RWPE1 (cell line): ENCODE measurements at places on chromosomes 16 and 17.
A peak's percentile ranks its signal among the peaks of the same experiment; 100 is the strongest.

DNA sequence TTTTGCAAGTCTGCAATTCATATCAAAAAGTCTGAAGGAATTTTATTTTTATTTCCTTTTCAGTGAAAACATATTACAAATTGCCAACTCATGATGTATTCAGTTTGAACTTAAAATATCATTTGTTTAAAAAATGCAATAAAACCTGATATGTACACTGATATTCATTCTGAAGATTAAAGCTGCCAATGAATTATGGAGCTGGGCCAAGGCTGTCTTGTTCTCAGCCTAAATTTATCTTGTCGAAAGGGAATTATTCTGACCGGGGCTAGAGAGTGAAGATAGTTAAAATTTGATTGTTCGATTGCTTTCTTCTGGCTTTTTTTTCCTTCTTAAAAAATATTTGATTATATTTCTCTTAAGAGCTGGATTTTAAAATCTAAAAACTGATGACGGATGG lies 54.0 kb upstream of the RBFOX1 start:
- no peak for DNase-seq

DNA sequence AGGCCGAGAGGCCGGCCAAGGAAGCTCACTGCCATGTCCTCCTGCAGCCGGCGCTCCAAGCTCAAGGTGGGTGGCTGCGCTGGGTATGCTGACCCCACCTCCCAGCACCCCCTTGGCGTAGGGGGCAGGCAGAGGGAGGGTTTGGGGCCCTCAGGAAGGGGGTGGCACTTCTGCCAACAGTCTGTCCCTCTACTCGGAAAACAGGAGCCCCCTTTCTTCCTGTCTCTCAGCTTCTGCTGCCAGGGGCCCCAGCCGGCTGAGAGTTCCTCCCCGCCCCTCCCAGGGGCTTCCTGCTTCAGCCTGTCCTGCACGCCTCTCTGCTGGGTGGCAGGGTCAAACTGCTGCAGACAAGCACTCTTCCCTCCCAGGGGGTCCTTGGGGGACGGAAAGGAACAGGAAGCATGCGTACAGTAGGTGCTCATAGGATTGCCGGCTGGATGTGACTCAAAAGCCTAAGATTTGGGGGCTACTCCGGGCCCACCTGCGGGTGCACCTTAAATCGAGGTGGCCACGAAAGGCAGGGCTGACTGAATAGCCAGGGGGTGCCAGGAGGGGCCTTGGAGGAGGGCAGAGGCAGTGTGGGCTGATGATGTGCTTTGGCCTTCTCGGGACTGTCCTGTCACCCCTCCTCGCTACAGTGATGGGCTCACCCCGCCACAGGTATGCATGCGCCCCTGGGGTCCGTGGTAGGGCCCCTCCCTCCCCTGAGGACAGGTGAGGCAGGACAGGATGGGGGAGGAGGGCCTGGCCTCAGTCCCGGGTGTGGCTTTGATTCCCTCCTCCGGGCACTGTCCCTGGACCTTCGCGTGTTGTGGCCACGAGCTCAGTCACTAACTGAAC lies 4.0 kb downstream of the CBX2 start:
- no peak for DNase-seq

GRCh38 chr17:73924114-73924908 lies 279.2 kb upstream of the RPL38 start:
- DNase-seq: no peak

GRCh38 chr17:46159686-46160085 lies 33.5 kb downstream of the KANSL1 start:
- no peak for DNase-seq

DNA sequence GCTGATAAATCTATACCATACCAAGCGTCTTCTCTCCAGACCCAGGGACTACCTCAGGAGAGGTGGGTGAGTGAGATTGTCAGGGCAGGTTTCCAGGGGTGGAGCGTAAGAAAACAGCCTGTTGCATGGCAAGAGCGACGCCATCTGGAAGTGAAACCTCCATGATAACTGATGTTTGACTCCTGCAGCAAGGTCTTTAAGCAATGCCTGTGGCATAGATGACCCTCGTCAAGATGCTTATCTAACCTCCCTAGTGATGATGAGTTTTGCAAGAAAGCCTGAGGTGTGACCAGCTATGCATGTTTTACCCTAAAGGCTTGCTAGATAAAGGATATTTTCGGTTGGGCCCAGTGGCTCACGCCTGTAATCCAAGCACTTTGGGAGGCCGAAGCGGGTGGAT lies 71.6 kb downstream of the GSG1L start:
- no peak for DNase-seq

DNA sequence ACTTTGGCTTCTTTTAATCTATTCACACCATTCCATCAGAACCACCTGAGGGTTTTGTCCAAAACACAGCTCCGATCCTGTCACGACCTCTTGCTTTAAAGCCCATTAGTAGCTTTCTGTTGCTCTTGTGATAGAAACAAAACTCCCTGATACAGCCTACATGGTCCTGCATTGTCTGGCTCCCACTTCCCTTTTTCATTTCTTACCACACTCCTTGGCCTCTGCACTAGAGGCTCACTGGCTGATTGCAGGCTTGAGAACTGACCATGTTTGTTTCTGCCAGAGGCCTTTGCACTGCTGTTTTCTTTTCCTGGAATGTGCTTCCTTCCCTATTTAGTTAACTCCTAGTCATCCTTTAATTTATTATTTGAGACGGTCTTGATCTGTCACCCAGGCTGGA lies 23.7 kb downstream of the IST1 start:
- DNase-seq: no peak

DNA sequence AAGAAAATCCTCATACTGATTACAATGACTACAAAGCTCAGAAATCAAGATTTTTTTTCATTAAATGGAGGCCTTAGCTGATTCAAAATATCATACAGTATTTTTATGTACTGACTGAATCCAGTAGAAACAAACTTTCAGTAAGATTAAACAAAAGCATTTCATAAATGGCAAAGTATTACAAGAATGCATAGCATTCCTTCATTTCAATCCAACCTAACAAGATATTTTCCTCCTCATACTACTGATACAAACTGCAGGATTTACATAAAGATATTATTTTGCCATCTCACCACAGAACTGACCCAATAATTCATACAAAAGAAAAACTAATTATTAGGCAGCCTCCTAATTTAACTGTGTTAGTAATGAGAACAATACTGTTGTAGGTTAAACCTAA lies 6.2 kb upstream of the KANSL1 start:
- DNase-seq: no peak

- DNase-seq: no peak
These were observed 48.3 kb downstream of the RNF213 start for GRCh38 chr17:80308692-80309517.

- no peak for DNase-seq
These were observed 6.1 kb downstream of the PRSS36 start for GRCh38 chr16:31143694-31144148.

GRCh38 chr16:84806256-84806889 lies 13.4 kb upstream of the CRISPLD2 start:
- DNase-seq: peak; percentile 78

DNA sequence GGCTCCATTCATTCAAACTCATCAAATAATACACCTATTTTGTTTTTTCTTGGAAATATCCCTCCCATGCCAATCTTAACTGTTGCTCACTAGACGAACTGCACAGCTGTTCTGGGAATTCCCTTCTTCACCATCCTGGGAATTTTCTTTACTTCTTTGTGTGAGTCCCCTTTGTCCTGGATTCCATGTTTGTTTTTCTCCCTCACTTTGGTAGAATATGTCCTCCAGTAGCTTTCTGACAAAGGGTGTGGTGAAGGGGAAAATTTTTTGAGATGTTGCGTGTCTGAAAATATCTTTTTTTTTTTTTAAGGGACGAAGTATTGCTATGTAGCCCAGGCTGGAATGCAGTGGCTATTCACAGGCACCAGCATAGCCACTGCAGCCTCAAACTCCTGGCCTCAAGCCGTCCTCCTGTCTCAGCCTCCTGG lies 17.2 kb upstream of the UTP6 start:
- DNase-seq: no peak

DNA sequence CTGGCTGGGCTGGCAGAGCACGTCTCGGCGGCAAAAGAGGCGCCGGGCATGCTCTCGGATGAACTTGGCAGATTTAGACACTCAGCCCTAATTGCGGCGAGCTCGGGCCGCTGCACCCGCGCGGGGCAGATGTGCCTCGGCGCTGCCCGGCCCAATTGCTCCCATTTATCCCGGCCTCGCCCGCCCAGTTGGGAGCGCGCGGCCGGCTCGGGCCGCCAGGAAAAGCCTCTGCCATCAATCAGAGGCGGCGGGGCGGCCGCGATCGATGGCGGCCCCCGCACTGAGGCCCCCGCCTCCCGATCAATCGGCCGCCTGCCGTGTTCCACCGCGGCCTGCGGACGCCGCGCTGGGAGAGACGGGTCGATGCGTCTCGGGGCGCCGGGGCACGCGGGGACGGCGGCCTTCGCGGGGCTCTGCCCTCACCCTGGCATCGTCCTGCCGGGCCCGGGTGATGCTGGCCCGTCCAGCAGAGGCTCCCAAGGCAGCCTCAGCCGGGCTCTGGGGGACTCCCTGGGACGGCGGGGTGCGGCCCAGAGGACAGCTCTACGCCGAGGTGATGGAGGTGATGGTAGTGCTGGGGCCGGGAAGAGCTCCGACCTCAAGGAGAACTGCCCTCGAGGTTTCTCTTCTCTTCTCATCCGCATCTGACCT lies 200.9 kb upstream of the N4BP1 start:
- no peak for DNase-seq

DNA sequence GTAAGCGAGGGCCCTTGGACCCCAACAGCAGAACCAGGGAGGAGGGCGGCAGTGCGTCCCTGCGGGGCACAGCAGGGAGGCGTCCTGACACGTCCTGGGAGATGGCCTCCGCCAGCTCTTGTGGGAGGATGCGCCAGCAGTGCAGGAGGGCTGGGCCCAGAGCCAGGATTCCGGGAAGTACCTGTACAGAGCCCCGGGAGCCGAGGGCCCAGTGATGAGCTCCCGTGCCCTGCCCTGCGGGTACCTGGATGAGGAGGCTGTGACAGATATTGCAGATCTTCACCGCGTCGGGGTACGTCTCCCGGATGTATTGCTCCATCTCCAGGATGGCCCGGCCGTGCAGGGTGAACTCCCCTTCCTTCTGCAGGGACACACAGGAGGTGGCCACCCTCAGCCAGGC lies 23.1 kb downstream of the KDM8 start:
- peak; percentile 20 for DNase-seq

- no peak for DNase-seq
These were observed 29.3 kb downstream of the STH start for GRCh38 chr17:46028374-46028773.

DNA sequence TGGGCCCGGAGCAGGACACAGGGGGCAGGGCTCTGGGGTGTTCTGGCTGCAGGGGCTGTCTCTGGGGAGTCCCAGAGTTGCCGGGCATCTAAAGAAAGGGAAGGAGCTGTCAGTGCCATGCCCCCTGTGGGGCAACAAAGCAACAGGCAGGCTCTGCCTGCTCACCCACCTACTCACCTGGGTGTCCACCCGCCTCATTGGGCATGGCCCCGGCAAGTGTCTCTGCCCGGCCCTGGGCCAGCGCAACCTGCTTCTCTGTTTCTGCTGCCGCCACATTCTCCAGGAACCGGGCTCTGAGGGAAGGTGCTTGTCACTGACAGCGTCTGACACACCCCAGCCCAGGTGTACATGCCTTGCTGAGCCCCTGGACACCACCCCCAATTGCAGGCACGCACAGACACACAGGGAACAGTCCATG lies 7.3 kb downstream of the TMEM208 start:
- DNase-seq: no peak

GRCh38 chr16:66603537-66604375 lies 748 bp upstream of the CMTM3 start:
- DNase-seq: no peak

GRCh38 chr17:19354748-19355147 lies 7.8 kb downstream of the B9D1 start:
- no peak for DNase-seq

- no peak for DNase-seq
These were observed 23.9 kb downstream of the CCDC102A start for GRCh38 chr16:57512296-57513001.

- peak; percentile 68 for DNase-seq
These were observed 28.1 kb upstream of the PECAM1 start for GRCh38 chr17:64418506-64419339.

DNA sequence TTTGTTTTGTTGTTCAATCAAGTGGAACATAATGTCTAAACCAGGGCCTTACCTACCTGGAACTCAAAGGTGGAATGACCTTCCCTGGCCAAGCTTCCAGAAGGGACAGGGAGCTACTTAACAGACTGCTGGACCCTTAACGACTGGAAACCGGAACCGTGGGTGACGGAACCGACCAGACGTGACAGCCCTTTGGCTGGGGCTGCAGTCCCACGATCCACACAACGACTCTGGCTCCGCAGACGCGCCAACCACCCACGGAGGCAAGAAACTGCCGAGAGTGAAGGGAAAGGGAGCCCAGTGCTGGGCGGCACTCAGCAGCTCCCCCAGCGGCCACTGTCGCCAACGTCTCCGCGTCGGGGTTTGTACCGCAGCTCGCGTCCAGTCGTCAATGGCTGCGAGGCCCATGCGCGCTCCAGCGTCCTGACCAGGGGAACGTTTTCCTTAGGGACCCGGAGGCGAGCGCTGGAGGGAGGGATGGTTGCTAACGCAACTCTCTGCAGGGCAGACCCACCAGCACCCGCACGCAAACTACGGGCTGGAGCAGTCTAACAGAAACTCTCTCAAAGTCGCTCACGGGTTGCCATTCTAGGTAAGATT lies 5.5 kb upstream of the KIF22 start:
- no peak for DNase-seq

- DNase-seq: no peak
These were observed 715.0 kb upstream of the CDH8 start for GRCh38 chr16:62751218-62751617.

GRCh38 chr17:2789700-2790099 lies 6.5 kb upstream of the RAP1GAP2 start:
- DNase-seq: no peak

DNA sequence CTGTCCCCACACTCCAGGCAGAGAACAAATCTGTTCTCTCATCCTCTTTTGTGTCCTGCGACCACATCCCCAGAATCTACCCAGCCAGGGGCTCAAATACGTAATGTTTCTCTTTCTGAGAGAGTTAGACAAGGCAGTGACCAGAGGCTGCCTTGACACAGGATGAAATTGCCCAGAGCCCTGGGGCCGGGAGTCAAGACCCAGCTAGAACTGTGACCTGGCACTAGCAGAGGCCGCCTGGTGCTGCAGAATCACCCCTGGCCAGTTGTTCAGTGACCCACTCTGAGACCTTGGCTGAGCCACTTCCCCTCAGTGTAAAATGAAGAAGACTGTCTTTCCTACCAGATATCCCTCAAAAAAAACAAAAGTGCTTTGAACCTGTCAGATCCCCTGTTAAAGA lies 72.5 kb downstream of the USP22 start:
- no peak for DNase-seq

DNA sequence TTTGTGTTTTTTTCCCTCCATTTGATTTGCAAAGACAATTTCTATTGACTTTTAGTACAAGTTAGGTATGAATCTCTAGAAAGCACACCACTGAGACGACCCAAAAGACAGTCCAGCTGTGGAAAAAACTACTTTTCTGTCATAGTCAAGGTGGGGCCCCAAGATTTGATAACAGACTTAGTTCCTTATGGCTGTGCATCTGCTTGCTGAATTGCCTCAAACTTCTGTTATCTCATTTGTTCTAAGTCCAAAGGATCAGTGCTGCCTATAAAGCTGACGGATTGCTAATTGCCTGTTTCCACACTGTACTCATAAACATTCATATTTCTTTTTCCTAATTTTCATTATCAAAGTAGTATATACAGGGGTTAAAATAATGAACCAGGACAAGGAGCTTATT lies 180.8 kb downstream of the SPECC1 start:
- no peak for DNase-seq
